Large intestine (tissue), 12 donors: ENCODE measurements at places on chromosomes 11 and 22. TPM values are rescaled to one million over a fixed set of nuclear protein-coding genes. Genes with fewer than 3 reads are reported as not detected.

GRCh38 chr11:93403930-93404329 is 73.4 kb downstream of the DEUP1 start:
- no peak for DNase-seq
- H3K4me1 ChIP-seq, result no peaks in the 10 kb centered on the region
- no peaks in the 10 kb centered on the region for H3K36me3 ChIP-seq
- H3K27me3 ChIP-seq, result no peaks in the 10 kb centered on the region

DNA sequence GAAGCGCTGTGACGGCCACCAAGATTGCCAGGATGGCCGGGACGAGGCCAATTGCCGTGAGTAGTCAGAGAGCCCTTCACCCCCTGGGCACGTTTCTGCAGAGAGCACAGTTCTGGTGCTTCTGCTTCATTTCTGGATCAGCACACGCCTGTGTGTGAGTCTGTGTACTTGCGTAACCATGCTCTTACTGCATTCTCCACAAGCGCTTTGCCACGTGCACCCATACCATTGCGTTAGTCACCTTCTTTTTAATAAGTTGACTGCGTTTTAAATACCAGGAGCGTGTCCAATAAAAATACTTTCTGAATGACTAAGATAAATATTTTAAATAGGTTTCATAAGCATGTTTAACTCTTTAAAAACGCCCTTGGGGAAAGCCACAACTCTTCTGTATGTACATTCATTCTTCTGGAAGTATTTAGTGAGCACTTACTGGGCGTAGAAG is 143.0 kb upstream of the SORL1-AS1 start:
- H3K27ac ChIP-seq, result no peak overlapping the region
- no peak overlapping the region for H3K4me3 ChIP-seq
- no peaks in the 10 kb centered on the region for H3K27me3 ChIP-seq
- H3K4me1 ChIP-seq, result no peaks in the 10 kb centered on the region
- H3K36me3 ChIP-seq, result peaks cover 63% of the 10 kb centered on the region

CRYBB2 gene
- polyA plus RNA-seq, result 0.12 TPM

GRCh38 chr11:98600103-98600502 is 420.6 kb upstream of the CNTN5 start:
- no peaks in the 10 kb centered on the region for H3K36me3 ChIP-seq
- no peaks in the 10 kb centered on the region for H3K27me3 ChIP-seq
- no peaks in the 10 kb centered on the region for H3K4me1 ChIP-seq
- H3K27ac ChIP-seq, result no peak overlapping the region

GRCh38 chr11:95093548-95093947 is 3.9 kb downstream of the ENDOD1 start:
- H3K4me1 ChIP-seq, result peaks cover 34% of the 10 kb centered on the region
- DNase-seq, result no peak
- H3K36me3 ChIP-seq, result no peaks in the 10 kb centered on the region
- H3K27ac ChIP-seq, result peak overlapping the region; percentile 94
- no peaks in the 10 kb centered on the region for H3K27me3 ChIP-seq
- H3K4me3 ChIP-seq, result no peak overlapping the region

- H3K27me3 ChIP-seq, result no peaks in the 10 kb centered on the region
- H3K4me1 ChIP-seq, result no peaks in the 10 kb centered on the region
- no peak overlapping the region for H3K4me3 ChIP-seq
- H3K27ac ChIP-seq, result no peak overlapping the region
- peaks cover 61% of the 10 kb centered on the region for H3K36me3 ChIP-seq
- no peak for DNase-seq
Measured at GRCh38 chr11:457111-457760, 7.2 kb downstream of the PTDSS2 start.

GRCh38 chr22:20550851-20551744 is 43.7 kb downstream of the MED15 start:
- no peak overlapping the region for H3K4me3 ChIP-seq
- H3K36me3 ChIP-seq, result peaks cover 46% of the 10 kb centered on the region
- H3K27ac ChIP-seq, result peak overlapping the region; percentile 27
- H3K27me3 ChIP-seq, result no peaks in the 10 kb centered on the region
- peaks cover 15% of the 10 kb centered on the region for H3K4me1 ChIP-seq
- DNase-seq, result peak; percentile 15

SERHL2 gene
- polyA plus RNA-seq, result 2.9 TPM

GRCh38 chr22:17985606-17986005 is 38.8 kb downstream of the MICAL3 start:
- H3K36me3 ChIP-seq, result no peaks in the 10 kb centered on the region
- H3K4me1 ChIP-seq, result peaks cover 16% of the 10 kb centered on the region
- DNase-seq, result no peak

DNA sequence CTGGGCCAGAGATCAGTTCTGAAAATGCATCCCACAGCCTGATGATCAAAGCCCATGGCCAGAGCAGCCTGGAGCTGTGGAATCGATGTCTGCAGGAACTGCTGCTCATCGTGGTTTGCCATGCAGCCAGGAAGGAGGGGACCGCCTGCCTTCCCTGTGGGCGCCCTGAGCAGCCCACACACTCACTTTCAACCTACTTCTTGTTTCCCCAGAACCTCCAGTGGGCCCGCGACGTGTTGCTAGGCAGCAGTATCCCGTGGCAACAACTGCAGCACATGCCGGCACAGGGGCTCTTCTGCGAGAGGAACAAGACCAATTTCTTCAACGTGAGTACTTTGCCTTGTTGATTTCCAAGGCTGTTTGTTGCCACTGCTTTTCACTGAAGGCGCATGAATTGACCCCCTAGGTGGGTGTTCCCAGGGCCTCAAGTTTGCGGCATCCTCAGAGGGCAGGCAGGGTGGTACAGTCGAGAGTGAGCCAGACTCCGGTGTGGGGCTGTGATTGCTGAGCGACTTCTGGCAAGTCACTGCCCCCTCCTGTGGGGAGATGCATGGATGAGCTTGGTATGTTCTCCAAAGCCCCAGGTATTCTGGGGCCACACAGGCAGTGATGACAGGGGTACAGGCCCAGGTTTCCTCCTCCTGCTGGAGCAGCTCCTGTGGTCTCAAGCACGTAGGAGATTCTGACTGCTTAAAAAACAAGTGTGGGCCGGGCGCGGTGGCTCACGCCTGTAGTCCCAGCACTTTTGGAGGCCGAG is 47.0 kb upstream of the SUSD2 start:
- no peaks in the 10 kb centered on the region for H3K4me1 ChIP-seq
- H3K27ac ChIP-seq, result no peak overlapping the region
- no peak overlapping the region for H3K4me3 ChIP-seq
- H3K36me3 ChIP-seq, result peaks cover 59% of the 10 kb centered on the region

GRCh38 chr11:70155386-70155785 is 47.7 kb upstream of the FADD start:
- H3K4me1 ChIP-seq, result no peaks in the 10 kb centered on the region
- H3K36me3 ChIP-seq, result no peaks in the 10 kb centered on the region
- no peak overlapping the region for H3K27ac ChIP-seq
- no peak for DNase-seq
- H3K4me3 ChIP-seq, result no peak overlapping the region

DNA sequence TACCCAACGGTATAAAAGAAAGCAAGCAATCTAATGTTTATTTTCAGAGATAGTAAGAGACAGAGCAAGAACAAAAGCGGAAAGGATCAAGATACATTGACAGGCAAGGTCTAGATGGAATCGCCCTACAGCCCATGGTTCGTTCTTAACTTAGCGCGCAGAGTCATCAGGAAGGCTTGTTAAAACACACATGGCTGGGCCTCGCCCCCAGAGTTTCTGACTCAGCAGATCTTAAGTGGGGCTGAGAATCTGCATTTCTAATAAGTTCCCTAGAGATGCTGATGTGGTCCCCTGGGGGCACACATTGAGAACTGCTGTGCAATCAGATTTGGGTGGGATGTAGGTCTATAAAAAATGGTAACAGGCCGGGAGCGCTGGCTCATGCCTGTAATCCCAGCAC is 35.8 kb upstream of the CHRM4 start:
- peaks cover 33% of the 10 kb centered on the region for H3K36me3 ChIP-seq
- DNase-seq, result no peak
- H3K27me3 ChIP-seq, result no peaks in the 10 kb centered on the region
- H3K4me3 ChIP-seq, result no peak overlapping the region

- peak overlapping the region; percentile 71 for H3K4me3 ChIP-seq
- peaks cover 56% of the 10 kb centered on the region for H3K4me1 ChIP-seq
- DNase-seq, result peak; percentile 97
Measured at GRCh38 chr11:65420979-65421793, 1.4 kb upstream of the NEAT1 start.
